ENCODE measurements at places on chromosomes 5 and 9.

DNA sequence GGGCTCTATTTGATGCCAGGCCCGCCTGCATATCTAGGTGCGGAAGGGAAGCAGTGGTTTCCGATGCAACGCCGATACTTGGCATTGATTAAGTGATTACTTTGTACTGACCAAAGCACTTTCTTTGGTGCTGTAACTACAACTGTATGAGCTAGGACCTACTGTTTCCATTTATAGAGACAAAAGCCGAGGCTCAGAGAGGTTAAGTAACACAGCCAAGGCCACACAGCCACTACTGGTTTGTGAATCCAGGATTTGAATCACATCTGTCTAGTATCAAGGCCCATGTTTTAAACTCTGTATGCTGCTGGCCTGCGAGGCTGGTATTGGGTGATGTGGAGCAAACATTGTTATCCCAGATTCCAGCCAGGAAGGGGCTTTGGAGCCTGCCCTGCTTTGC lies 41.4 kb downstream of the MVB12B start:
- DNase-seq: no peak

- no peak for DNase-seq
Observed at GRCh38 chr5:5252106-5252505, 112.0 kb downstream of the ADAMTS16 start.

DNA sequence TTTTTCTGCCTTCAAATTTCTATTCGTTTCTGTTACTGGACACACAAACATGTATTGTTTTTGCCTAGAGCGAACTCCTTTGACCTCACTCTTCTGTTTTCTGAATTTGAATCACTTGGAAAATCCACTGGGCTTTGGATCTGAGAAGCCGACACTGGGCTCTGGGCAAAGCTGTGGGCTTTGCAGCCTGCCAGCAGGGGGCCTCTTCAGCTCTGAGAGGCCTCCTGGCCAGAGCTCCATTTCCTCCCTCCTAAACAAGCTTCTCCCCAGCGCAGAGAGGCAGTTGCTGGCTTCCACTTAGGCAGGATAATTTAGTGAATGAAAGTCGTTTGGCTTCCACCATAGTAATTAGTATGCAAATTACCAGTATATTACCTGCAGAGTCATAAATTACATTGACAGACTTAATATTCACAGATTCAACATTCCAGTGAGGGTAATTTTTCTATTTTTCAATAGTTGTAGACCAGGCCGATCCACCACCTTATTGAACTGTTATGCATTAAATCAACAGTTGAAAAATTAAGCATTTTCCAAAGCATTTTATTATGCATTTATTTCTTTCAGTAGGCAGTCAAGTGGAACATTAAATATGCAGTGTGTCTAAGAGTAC lies 104.0 kb upstream of the ZNF366 start:
- DNase-seq: peak; percentile 78

GRCh38 chr5:130923543-130924124 lies 241.4 kb downstream of the HINT1 start:
- no peak for DNase-seq

DNA sequence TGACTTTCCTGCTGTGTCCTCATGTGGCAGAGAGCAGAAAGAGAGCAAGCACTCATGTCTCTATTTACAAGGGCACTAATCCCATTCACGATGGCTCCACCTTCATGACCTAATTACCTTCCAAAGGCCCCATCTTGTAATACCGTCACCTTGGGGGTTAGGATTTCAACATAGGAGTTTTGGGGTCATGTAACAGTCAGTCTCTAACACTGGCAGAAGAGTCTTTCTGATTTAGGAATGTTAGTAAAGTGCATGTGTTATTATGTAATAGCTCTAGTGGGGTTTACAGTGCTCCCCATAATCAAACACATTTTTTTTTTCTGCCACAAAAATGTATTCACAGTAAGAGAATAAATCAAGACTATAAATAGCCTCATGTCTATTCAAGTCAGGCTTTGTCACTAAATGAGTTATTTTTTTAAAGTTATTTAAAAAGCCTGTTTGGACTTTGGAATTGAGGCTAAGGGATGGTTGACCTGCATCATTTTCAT lies 19.1 kb downstream of the GALNT10 start:
- no peak for DNase-seq

- no peak for DNase-seq
Observed at GRCh38 chr5:168647083-168647482, 67.9 kb upstream of the PANK3 start.

DNA sequence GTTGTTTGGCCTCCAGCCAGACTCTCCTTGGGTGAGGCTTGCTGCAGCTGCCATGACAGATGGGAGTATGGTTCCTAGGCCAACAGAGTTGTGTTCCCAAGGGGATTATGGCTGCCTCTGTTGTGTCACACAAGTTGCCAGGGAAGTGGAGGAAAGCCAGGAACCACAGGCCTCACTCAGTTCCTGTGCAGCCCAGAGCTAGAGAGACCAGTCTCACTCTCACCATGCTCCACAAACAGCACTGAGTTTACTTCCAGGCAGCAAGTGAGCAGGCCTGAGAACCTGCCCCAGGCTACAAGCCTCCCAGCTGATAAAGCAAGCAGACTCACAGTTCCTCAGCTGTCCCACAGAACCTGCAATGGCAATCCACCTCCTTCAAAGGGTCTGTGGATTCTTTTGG lies 273.6 kb upstream of the TAS2R1 start:
- DNase-seq: no peak

DNA sequence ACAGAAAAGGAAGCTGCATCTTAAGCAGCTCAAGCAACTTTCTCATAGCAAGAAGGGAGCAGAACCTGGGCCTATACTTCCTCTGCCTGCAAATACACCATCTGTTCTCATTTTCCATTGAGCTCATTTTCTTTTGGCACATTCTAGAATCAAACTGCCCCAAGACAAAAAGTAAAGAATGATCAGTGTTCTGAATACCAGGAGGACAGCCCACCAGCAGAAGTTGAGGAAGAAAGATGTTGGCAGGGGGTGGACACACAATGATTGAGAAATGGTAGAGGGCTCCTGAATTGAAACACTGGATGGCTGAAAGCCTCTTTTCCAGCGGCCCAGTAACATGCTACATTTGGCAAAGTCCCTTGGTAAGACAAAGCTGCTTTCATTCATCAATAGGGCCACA lies 171.8 kb downstream of the MED10 start:
- no peak for DNase-seq

DNA sequence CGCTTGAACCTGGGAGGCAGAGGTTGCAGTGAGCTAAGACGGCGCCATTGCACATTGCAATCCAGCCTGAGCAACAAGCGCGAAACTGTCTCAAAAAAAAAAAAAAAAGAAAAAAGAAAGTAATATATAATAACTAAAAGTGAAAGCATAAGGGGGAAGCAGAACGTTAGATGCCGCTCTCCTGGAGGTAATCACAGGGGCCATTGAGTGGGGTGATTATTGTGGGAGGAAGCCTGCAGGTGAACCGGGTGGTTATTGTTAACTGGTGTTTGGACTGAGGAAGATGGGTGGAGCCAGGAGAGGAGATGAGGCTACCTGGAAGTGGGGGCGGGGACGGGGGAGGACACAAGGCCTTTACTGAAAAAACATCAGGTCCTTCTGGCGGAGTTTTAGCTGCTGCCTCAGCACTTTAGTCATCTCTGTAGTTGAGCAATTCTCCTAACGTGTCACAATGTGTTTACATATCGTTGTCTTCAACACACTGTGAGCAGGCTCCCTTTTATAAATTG lies 5.3 kb upstream of the TJP2 start:
- DNase-seq: peak; percentile 86

- no peak for DNase-seq
Observed at GRCh38 chr5:67133217-67133616, 63.4 kb downstream of the CD180 start.

GRCh38 chr5:113115061-113115460 lies 138.5 kb downstream of the DCP2 start:
- DNase-seq: no peak

GRCh38 chr9:75935591-75935990 lies 45.1 kb downstream of the PCSK5 start:
- DNase-seq: no peak

DNA sequence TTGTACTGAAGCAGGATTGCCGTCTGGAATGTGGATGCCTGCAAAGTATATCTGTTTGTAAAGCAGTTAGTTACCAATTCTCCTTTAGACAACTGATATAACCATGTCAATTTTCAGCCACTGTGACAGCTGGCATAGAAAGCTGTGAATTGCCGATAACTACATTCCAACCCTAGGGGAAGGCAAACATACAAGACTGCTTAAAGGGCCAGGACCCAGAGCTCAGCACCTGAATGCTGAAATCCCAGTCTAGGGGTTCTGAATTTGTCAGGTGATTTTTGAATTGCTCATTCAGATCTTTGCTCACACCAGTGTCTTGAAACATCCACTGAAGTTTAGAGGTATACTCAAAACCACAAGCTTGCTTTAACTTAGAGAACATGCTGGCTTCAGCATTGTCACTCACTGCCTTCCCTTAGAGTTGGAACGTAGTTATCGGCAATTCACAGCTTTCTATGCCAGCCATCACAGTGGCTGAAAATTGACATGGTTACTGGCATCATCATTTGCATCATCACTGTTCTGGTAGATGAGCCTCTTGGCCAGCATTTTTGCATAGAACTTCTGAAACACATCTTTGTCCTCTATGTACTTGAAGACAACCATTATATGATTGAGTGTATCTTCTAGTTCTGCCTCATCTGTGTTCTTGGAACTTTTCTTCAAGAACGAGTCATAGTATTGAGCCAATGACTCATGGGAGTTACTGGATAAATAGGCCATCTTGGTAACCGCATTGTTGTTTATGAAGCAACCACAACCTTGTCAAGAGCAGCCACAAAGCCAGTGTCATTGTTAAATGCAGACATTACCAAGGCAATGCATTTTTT lies 82.1 kb downstream of the CCDC192 start:
- peak; percentile 5 for DNase-seq

DNA sequence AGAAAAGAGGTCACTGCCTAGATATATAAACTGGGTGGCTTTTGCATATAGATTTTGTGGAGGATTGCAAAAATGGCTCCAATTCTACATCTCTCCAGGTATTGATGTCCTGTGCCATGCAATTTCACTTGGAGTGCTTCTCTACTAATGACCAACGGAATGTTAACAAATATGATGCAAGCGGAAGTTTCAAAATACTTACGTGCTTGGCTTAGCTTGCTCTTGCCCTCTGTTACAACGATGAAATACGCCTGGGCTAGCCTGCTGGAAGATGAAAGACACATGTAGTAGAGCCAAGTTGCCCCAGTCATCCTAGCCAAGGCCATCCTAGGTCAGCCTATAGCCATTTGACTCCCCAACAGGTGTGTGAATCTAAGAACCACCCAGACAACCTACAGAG lies 3.6 kb upstream of the POC5 start:
- no peak for DNase-seq

- DNase-seq: no peak
Observed at GRCh38 chr9:20528253-20528652, 94.0 kb downstream of the MLLT3 start.

DNA sequence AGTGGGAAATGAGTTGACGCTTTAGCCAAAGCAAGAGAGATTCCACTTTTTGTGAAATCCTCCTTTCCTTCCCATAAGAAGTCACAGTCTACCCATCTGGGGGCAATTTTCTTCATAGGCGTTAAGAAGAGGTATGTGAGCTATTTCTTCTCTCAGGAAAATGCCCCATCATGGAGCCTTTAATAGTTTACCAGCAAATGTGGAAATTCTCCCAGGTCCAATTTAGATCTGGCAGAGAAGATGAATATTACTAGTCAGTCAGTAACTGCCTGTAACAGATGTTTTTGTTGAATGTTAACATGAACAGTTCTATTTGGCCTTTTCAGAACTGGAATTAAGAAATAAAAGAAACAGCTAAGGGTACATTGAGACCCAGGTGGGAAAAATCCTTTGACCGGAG lies 156.4 kb upstream of the RFX3 start:
- no peak for DNase-seq

DNA sequence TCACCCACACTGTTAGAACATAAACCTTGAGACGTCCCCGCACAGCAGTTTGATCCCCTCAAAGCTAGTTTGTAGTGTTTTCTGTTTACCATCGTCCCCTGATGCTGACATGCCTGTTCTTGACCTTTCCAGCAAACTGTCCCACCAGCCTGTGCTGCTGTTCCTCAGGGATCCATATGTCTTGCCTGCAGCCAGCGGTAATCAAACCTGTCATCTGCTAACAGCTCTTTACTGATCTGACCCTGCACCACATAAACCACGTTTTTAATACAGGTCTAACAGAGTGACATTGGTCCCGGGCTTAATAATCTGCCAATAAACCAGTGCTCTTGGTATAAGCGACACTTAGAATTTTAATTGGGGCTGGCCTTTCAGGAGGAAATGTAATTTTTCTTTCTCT lies 34.7 kb downstream of the PPIC start:
- DNase-seq: no peak

- DNase-seq: no peak
Observed at GRCh38 chr5:73615085-73615484, 10.9 kb upstream of the ARHGEF28 start.

DNA sequence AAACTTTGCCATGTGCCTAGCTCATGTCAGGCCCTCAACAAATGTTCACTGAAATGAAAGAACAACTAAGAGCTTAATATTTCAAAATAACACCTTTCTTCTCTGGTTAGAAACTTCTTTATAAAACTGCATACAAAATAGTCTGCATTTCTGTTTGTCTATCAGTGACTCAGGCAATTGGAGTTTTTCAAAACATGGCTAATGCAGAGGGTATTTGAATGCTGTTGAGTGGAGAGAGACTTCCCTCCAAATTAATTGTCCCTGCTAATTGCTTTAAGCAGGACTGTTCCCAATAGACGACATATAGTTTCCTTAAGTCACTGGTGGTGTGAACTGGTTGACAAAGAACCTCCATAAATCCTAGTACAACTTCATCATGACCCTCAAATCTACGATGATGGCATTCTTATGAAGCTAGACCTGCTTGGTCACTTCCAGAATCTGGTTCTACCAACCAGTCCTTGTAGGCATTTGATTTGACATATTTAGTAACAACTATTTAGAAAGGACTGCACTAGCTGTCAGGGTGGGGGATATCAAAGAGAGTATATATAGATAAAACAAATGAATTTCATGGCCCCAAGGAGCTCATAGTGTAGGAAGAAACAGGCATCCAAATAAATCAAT lies 84.5 kb downstream of the PRLR start:
- no peak for DNase-seq

Data from suppressor macrophage treated with lipopolysaccharide for 4 hours (primary cell).